Stimulated activated CD4-positive, alpha-beta T cell treated with anti-CD3 and anti-CD28 coated beads, Interleukin-15, amount 100 ng/mL, for 24 hours (primary cell): ENCODE measurements at places on chromosomes 16 and 17.

- no peak for DNase-seq
Measured at GRCh38 chr16:51592001-51592501, 441.0 kb upstream of the SALL1 start.

GRCh38 chr17:66903781-66904180 lies 60.7 kb upstream of the CACNG4 start:
- DNase-seq = no peak

- DNase-seq = no peak
Measured at GRCh38 chr16:84292011-84292410, 2.7 kb upstream of the WFDC1 start.

DNA sequence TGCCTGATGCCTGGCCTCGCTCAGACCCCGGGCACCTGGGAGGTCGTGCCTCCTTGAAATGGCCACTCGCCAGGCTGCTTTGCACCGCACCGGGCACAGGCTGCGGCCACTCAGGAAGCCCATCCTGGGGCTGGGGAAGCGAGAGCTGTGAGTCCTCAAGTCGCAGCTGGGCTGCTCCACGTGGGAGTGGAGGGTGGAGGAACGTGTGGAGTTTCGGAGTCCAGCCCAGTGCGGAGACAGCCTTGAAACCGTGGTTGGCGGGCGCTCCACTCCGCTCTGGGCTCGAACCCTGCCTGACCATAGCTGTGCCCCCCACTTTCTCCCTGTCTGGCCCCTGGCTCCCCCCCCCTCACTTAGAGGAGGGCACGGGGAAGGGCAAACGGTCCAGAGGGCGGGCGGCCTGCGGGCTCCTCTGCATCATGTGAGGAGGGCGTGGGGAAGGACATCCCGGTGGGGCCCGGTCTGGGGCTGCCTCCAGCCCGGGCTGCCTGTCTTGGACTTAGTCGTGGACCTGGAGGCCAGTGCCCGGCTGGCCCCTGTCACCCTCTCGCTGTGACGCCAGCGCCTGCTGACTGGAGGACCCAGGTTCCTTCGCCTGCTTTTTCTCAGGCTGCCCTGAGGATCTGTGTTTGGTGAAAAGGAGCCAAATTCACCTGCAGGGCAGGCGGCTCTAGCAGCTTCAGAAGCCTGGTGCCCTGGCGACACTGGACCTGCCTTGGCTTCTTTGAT lies 2.5 kb downstream of the UBE2I start:
- DNase-seq = no peak

GRCh38 chr17:66514227-66514806 lies 211.9 kb downstream of the PRKCA start:
- peak; percentile 47 for DNase-seq

- DNase-seq = no peak
Measured at GRCh38 chr16:1715220-1715619, 9.2 kb downstream of the MAPK8IP3 start.

DNA sequence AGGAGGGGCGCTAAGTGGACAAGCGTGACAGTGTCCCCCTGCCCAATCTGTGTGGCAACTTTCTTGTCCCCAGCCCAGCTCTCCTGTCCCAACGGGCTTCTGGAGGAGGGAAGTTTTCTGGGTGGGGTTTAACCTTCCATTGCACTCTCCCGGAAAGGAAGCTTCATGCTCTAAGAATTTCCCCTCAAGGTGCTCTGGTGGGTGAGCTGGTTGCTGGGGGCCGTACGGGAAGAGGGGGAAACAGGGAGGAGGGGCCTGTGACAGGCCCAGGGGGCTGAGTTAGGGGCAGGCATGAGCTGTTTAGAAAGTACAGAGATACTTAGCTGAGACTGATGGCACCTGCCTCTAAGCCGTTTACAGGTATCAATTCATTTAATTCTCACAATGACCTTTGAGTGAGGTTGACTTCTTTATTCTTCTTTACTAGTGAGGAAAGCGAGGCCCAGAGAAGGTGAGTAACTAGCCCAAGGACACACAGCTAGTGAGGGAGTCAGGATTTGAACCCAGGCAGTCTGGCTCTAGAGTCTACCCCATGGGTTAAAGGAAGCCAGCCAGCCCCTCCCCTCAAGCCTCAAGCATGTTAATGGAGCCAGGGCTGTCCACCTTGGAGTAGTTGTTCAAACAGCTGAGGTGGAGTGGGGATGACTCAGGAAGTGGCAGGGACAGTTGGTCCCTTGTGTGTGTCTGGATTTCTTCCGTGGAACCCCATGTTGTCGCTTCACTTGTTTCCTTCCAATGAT lies 18.9 kb downstream of the ADGRG1 start:
- no peak for DNase-seq

DNA sequence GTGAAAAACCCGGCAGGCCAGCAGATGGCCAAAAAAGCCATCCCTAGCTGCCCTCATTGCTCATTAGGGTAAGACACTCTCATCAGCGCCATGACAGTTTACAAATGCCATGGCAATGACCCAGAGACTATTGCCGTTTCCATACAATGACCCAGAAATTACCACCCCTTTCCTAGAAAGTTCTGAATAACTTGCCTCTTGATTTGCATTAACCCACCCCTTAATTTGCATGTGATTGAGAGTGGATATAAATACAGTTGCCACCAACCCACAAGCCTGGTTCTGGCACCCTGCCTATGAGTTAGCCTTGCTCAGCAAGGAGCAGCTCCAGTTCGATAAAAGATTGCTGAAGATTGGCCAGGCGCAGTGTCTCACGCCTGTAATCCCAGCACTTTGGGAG lies 16.1 kb upstream of the C16orf54 start:
- DNase-seq = no peak

GRCh38 chr17:81418710-81419318 lies 23.6 kb downstream of the BAHCC1 start:
- DNase-seq = no peak

- no peak for DNase-seq
Measured at GRCh38 chr17:36629970-36630502, 28.7 kb downstream of the MRM1 start.

GRCh38 chr17:73201215-73202069 lies 8.6 kb downstream of the COG1 start:
- no peak for DNase-seq

- DNase-seq = peak; percentile 56
Measured at GRCh38 chr17:8151641-8152111, 528 bp downstream of the PER1 start.

GRCh38 chr17:40582328-40582901 lies 17.1 kb upstream of the CCR7 start:
- peak; percentile 66 for DNase-seq

- DNase-seq = no peak
Measured at GRCh38 chr16:58021661-58022551, 3.6 kb upstream of the MMP15 start.
